Stimulated activated CD4-positive, alpha-beta T cell treated with anti-CD3 and anti-CD28 coated beads, Interleukin-4, amount 100 ng/mL, for 4 hours (primary cell): ENCODE measurements at places on chromosomes 7 and 10.

GRCh38 chr7:133520248-133520647 is 267.4 kb downstream of the EXOC4 start:
- DNase-seq = no peak

- no peak for DNase-seq
Observed at GRCh38 chr10:117277675-117278074, 36.8 kb downstream of the SLC18A2 start.

DNA sequence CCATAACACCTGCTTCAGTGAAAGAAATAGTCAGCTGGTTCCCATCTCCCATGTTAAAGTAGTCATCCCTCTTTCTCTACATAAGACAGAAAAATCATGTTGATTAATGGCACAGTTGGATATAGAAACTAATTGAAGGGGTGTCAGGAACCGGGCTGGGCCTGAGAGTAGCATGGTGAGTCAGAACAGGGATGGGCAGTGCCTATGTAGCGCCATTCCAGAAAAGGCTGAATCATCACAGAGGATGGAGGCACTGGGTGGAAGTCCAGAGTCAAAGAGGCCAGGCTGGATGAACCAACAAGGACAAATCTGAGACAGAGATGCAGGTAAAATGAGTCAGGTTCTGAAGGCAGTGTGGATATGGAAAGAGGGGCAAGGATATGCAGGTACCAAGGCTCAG is 201.2 kb downstream of the LHFPL3 start:
- DNase-seq = no peak

DNA sequence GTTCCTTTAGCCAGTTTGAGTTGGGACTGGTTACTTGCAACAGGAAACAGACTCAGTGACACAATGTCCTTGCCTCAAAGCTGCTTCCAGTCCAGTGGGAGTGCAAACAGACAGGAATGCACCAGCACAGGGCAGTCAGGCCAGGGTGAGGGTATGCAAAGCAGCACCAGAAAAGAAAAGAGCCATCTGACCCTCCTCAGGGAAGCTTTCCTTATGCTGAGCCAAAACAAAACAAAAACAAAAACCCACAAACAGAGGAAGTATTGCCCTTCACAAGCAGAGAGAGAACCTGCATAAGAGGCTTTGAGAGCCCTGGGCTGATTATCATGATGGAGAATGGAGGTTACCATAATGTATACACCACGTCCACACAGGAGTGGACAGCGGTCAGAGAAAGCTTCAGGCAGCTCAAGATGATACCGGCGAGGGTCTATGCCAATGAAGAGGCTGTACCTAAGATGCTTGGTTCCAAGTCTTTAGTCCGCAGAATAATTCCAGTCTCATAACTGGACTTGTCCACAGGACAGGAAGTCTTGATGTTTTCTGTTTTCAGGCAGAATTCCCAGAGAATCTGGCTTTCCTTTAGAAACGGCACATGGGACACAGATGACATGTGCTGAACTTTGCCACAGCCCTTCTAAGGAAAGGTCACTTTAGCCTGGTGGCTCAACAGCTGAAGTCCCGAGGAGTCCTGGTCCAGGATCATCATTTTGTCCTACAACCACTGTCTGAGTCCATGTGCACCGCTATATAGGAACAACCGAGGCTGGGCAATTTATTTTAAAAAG is 263.3 kb downstream of the TNS3 start:
- no peak for DNase-seq

DNA sequence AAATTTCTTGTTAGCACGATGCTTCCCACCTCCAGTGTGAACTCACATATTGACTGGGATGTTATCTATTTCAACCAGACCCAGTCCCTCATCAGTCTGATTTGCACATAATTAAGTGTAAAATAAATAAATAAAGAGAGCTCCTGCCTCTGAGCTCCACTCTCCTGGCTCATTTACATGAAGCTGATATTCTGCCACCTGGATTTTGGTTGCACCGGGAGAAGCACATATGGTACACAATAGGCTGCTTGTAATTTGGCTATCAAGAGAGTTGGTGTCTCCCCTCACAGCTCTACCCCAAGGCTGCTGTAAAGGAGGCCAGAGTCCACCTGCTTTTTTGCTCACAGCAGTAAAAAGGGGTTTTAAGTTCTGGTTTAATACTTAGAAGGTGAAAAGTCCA is 610.5 kb downstream of the KCNMA1 start:
- DNase-seq = no peak

DNA sequence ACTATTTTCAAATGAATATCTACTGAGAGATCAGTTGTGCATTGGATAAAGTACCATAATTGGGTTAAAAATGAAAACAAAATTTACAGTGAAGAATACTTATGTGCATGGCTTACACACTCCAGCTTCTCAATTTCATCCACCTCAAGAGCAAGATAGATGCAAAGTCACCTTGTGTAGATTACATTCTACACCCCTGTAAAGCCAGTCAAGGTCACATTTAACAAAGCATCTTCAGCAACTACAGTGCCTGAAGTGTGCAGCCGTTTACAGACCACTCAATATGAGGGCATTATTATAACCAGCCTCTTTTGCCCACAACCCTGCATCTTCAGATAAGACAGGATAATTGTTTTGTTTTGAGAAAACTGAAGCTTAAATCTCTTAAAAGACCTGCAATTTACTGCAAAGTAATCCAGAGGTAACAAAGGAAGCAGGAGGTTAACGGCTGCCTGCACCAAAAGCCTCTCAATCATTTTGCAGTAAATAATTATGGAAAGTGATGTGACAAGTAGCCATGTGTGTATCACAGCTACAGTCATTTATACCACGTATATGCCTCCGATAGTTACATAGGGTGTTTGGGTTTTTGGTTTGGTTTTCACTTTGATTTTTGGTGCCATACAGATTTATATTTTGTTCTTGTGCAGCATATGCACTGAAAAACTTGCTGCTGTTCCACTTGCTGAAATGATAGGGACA is 4.9 kb downstream of the PURB start:
- DNase-seq = no peak

DNA sequence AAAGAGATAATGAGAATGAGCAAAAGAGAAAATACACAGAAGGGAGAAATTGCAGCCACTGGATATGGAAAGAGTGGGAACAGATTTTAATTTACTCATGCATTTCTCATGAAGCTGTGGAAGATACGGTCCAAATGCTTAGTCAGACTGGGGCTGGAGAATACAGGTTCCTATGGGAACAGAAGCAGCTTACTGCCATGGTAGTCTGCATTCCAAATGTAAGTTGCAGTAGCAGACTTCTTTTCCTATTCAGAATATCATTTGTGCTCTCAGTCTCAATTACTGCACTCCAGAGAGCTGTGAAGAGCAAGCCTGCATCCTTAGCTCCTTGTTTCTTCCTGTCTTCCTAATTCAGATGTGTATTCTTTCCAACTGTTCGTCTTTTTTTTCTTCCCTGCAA is 190.8 kb upstream of the TMEM196 start:
- DNase-seq = no peak

DNA sequence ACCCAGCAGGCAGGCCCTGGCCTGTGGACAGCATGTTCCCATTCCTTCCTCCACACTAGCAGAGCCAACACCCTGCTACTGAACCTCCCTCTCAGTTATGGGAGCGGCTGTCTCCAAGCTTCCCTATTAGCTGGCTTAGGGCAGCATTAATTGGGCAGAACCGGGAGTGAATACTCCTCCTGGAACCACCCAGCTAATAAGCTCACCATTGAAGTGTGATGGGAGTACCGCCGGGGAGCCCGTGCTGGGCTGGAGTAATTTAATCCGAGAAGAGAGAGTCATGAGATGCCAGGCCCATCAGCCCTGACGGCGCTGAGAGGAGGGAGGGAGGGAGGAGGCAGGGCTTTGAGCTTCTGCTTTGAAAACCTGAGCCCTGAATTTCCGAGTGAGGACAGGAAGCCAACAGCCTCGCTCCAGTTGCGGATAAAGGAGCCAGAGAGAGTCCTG is 31.8 kb upstream of the ELFN1 start:
- DNase-seq = no peak

- no peak for DNase-seq
Observed at GRCh38 chr7:2003451-2003930, 229.3 kb downstream of the MAD1L1 start.

DNA sequence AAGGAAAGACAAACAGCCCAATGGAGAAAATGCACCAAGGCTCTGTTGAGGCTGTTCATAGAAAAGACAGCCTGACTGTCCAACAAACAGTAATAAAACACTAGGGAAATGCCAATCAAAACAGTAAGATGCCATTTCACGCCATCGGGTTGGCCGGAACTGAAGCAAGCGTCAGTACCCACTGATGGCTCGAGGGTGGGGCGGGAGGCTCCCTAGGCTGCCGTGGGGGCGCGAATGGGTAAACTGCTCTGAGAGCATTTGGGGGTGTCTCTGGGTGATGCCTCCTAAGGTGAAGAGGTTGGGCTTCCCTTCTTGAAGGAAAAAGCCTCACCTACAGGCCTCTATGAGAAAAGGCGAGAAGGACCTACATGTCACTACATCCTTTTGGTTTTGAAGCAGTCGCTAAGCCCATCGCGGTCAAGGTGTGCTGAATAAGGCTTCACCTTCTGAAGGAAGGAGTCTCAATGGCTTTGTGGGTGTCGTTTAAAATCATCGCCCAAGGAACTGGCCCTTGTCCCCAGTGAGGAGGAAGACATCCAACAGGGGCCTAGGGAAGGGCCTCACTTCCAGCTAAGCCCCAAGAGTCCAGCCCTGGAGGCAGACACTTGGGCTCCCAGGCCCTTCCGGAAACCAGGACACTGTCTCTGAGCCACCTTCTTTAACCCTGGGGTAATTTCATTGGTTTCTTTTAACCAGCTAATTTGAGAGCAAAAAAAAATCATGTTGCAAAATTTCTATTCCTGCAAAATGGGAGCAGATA is 98.5 kb upstream of the PPP2R2D start:
- no peak for DNase-seq
